Mammary epithelial cell (primary cell): ENCODE measurements at places on chromosomes 3 and 15.

GRCh38 chr15:45129651-45130129 lies at the start of the genes DUOX1 and DUOXA1:
TSS of gene DUOX1 (plus strand) at chr15:45129994. CDS start at chr15:45131967, 1,973 bp downstream.
TSS of gene DUOXA1 (minus strand) at chr15:45129879. CDS start at chr15:45123014, 6,865 bp downstream.
- peak; percentile 61 for DNase-seq

DNA sequence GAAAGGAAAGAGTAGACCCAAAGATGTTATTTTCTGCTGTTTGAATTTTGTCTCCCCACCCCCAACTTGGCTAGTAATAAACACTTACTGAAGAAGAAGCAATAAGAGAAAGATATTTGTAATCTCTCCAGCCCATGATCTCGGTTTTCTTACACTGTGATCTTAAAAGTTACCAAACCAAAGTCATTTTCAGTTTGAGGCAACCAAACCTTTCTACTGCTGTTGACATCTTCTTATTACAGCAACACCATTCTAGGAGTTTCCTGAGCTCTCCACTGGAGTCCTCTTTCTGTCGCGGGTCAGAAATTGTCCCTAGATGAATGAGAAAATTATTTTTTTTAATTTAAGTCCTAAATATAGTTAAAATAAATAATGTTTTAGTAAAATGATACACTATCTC lies 21.6 kb downstream of the CLDN18 start:
- DNase-seq = no peak

DNA sequence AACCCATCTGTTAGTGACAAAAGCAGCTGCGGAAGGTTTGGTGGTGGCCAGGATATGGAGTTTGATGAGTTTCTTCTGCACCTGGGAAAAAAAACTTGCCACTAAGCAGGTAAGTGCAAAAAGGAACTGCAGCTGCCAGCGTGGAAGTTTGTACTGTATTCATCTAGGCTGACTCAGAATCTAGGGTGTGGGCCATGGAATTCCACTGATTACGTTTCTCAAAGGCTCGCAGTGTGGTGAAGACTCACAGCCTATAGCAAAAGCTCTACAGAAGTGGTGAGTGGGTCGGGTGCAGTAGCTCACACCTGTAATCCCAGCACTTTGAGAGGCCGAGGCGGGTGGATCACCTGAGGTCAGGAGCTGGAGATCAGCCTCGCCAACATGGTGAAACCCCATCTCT lies 334.6 kb upstream of the GRM7 start:
- no peak for DNase-seq

GRCh38 chr3:184227481-184227935 lies 1.9 kb upstream of the VWA5B2 start:
- DNase-seq = no peak

- DNase-seq = peak; percentile 13
Observed at GRCh38 chr3:143525408-143525807, 322.9 kb downstream of the SLC9A9 start.

DNA sequence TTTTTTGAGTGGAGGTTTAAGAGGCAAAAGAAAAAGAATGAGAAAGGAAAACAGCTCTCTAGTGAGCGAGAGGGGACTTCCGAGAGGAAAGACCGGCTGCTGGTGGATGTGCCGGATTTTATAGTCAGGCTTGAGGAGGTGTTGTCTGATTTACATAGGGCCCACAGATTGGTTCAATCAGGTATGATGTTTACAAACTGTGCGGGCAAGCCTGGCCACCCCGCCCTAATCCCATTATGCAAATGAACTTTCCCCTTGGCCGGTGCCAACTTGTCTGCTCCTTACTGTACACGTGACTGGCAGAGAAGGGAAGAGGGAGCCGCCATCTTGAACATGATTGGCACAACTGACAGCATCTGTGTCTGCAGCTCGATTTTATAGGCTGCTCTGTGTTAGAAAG lies 44.7 kb downstream of the FAM43A start:
- peak; percentile 92 for DNase-seq

GRCh38 chr3:14508966-14509795 lies 31.0 kb downstream of the GRIP2 start:
- DNase-seq = no peak

- DNase-seq = no peak
Observed at GRCh38 chr3:101667331-101667730, 9.6 kb downstream of the ZBTB11 start.

- peak; percentile 62 for DNase-seq
Observed at GRCh38 chr3:113747283-113748046, 630 bp downstream of the ATP6V1A start.

DNA sequence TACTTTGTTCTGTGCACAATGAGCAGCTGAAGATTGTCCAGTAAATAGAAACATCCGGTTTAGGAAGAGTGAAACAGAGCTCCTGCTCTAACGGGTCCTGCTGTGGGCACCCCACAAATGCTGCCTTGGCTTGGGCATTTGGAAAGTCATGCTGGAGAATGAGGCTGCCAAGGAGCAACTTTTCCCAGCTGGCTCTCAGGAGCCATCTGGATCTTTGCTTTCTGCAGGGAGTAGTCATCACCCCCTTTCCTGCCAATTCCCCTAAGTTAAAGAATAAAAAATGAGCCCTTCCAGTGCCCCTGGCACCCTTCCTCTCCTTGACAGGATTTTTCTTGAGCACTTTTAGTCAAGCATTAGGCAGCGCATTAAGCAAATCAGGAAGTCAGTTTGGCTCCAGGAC lies 90.0 kb downstream of the FAM43A start:
- no peak for DNase-seq

- no peak for DNase-seq
Observed at GRCh38 chr15:71742964-71743363, 67.4 kb upstream of the NR2E3 start.

DNA sequence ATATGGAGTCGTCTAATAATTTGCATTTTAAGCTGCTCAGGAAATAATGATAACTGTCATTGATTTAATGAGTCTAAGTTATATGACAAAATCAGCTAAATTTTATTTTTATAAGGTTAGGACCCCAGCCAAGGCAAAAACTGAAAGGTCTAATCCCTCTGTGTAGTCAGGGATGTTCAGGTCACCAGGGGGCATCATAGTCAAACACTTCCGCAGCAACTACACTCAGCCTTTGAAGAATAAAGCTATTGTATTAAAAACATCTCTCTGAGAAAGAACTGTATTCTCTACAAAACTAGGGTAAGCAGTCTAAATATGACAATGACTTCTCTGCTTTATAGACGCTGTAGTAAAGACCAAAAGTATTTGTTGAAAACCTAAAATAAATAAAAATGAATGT lies 15.0 kb downstream of the INTS14 start:
- no peak for DNase-seq

DNA sequence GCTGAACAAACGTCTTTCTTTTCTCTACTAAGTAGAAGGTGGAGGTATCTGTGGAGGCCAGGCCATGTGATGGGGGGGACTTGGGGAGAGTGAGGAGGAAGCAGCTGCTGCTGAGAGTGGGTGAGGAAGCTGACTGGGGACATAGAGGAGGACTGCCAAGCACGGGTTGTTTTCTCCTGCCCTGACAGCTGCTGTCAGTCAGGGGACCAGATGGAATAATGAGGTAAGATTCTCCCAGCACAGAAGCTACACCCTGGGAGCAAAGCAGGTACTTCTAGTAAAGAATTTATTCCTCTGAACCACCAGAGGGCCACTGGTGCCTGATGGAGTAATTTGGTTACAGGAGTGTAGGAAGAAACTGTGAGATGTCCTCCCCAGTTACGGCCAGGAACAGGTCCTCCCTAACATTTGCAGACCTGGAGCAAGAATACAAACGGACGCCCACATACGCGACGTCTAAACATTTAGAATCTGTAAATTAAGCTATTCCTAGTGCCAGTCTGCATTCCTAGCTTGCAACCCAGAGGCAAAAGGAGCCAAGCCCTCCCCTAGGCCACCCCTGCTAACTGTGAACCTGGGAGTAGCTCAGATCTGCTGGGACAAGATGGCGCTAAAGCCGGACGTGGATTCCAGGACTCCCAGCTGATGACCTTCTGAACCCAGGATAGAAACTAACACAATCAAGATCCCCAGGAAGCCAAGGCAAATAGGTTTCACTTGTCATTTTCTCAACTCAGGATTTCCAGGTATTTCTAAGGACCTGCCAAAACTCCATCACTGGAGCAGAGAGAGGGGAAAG lies 14.8 kb downstream of the CRYGS start:
- no peak for DNase-seq

GRCh38 chr15:28033443-28033842 lies 65.7 kb downstream of the OCA2 start:
- no peak for DNase-seq

GRCh38 chr15:100942656-100943425 lies 23.7 kb downstream of the LRRK1 start:
- DNase-seq = no peak

GRCh38 chr3:15263120-15263519 lies 57.1 kb downstream of the CAPN7 start:
- DNase-seq = no peak

- no peak for DNase-seq
Observed at GRCh38 chr15:60803059-60803458, 324.1 kb upstream of the ICE2 start.

- DNase-seq = no peak
Observed at GRCh38 chr3:43171748-43172147, 65.9 kb upstream of the POMGNT2 start.

DNA sequence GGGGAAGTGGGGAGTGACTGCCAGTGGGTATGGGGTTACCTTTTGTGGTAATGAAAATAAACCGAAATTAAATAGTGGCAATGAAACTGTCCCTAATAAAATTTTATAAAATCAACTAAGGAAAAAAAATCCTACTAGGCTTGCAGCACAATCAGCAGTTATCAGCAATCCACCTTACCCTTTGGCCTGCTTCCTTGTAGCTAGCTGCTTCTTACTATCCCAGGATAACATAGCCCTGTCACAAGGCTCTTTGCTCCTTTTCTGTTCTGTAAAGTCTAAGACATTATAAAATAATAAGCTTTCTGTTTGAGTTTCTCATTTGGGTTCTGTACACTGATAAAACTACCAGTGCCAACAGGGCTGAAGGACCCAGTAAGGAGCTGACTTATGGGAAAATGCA lies 23.0 kb upstream of the CTXND1 start:
- DNase-seq = no peak
